Renal pelvis (tissue), 12 donors: ENCODE measurements at places on chromosomes 2 and 18.

DNA sequence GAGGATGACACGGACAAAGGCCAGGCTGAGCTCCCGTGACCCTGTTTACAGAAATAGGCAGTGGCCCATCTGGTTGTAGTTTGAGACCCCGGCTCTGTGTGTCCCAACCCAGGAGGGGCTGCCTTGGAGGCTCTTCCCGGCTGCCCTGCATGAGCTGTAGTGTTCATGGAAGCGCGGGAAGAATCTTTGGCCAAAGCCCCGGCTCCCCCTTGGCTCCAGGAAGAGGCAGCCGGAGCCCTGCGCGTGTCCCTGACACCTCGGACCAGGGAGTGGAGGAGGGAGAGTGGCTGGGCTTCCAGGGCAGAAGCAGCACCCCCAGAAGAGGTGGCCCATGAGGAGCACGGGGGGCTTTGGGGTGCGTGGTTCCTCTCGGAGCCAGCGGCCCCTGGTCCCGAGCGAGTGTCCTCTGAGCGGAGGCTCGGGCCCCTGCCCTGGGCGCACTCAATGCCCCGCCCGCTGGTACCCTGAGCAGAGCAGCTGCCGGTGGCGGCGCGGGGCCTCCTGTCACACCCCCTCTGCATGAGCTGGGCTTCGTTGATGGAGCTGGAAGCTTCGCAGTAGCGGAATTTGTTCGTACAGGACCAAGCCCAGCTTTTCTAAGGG is 21.7 kb downstream of the GPR35 start:
- no peak for DNase-seq

- DNase-seq, result no peak
Measured at GRCh38 chr2:25177211-25177611, 8.8 kb upstream of the POMC start.

DNA sequence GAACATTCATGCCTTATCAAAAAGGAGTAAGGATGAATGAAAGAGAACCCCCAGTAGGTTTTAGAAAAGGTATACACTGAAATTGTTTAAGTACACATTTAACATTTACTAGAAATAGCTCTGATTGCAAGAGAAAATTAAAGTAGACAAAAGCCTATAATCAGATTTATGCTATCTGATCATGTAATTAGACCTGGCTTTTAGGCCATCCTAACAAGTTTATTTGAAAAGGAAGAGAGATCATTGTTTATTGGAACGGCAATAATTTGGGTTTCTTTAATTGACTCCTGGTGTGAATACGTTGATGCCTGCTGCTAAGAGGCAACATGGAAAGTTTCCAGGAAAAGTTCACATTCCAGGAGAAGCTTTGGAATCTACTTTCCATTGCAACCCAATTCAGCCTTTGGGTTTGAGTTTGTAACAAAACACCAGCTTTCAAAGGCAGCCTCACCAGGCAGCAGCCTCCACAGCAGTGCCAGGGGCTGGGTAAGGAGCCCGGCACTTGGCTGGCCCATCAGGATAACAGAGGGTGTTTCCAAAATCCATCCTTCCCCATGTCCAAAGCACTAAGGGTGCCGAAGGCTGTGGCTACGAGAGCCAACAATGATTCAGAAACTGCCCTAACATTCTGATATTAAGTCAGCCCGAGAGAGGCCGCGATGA is 18.0 kb downstream of the FZD7 start:
- no peak for DNase-seq

DNA sequence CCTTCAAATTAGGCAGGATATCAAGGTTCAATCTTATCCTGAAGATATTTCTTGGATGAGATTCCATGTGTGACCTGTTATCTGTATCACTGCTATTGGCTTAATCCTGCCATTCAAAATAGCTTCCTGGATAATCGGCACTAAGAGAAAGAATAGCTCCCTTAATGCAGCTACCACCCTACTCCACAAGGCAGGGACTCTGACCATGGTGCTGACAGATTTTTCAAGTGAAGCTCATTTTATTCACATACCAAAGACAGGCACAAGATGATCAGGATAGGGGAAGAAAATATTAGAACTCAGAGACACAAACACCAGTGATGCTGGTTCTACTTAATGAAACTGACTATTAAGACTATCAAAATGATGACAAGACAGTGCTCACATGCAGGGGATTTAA is 74.9 kb downstream of the ORC4 start:
- peak; percentile 4 for DNase-seq

- no peak for DNase-seq
Measured at GRCh38 chr2:96954011-96954846, 32.2 kb downstream of the FAM178B start.

- DNase-seq, result no peak
Measured at GRCh38 chr2:880201-880970, 70.3 kb upstream of the SNTG2 start.
